B cell (primary cell): ENCODE measurements at places on chromosomes 5 and 9. TPM values are rescaled to one million over a fixed set of nuclear protein-coding genes. Genes with fewer than 3 reads are reported as not detected.

Gene VLDLR
- total RNA-seq: 0.10 TPM in 1 of 2 replicates, not detected in the other

Gene KIF4B
- total RNA-seq: not detected in 2 replicates

Gene ZNF883
- total RNA-seq: 0.54 and 0.83 TPM in 2 replicates

Gene CENPP
- 5.3 and 6.2 TPM in 2 replicates for total RNA-seq

GRCh38 chr9:96065482-96066251 lies 190.2 kb downstream of the ERCC6L2 start:
- H3K4me3 ChIP-seq: no peak overlapping the region
- H3K4me1 ChIP-seq: no peaks in the 10 kb centered on the region
- H3K27me3 ChIP-seq: peaks cover 3% of the 10 kb centered on the region
- no peak for DNase-seq
- no peaks in the 10 kb centered on the region for H3K36me3 ChIP-seq

GRCh38 chr9:136192289-136193126 lies 12.4 kb downstream of the LHX3 start:
- H3K4me3 ChIP-seq: no peak overlapping the region
- H3K27ac ChIP-seq: no peak overlapping the region
- H3K27me3 ChIP-seq: no peaks in the 10 kb centered on the region
- peaks cover 34% of the 10 kb centered on the region for H3K4me1 ChIP-seq
- DNase-seq: no peak
- no peaks in the 10 kb centered on the region for H3K36me3 ChIP-seq

DNA sequence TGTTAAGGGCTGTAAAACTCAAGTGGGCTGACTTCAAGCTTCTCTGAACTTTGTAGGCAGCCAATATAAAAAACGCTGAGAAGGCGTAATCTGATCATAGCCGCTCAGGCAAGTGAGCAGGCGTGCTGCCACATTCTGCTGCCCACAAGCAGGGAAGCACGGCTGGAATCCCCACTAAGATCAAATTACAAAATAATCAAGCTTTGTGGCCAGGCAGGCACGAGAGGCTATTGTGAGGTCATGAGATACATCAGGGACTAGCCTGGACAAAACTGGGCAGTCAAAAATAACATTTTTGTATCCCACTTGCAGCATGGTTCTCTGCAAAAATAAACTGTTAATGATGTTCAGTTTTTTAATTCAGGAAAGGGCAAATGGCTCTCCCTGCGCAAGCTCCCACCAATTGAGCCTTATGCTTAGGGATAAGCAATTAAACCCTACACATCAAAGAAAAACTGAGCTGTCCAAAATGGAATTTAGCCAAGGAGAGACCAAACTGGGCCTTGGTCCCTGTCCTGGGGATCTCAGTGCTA lies 64.0 kb downstream of the POU5F2 start:
- H3K4me3 ChIP-seq: no peak overlapping the region
- peaks cover 6% of the 10 kb centered on the region for H3K4me1 ChIP-seq
- DNase-seq: no peak
- no peak overlapping the region for H3K27ac ChIP-seq
- H3K36me3 ChIP-seq: no peaks in the 10 kb centered on the region

- no peaks in the 10 kb centered on the region for H3K36me3 ChIP-seq
- no peaks in the 10 kb centered on the region for H3K4me1 ChIP-seq
- no peak for DNase-seq
- no peak overlapping the region for H3K4me3 ChIP-seq
- H3K27ac ChIP-seq: no peak overlapping the region
Observed at GRCh38 chr5:130112246-130112645, 208.0 kb downstream of the CHSY3 start.

GRCh38 chr5:63008195-63008594 lies 429.6 kb downstream of the LRRC70 start:
- no peak overlapping the region for H3K27ac ChIP-seq
- no peak for DNase-seq

DNA sequence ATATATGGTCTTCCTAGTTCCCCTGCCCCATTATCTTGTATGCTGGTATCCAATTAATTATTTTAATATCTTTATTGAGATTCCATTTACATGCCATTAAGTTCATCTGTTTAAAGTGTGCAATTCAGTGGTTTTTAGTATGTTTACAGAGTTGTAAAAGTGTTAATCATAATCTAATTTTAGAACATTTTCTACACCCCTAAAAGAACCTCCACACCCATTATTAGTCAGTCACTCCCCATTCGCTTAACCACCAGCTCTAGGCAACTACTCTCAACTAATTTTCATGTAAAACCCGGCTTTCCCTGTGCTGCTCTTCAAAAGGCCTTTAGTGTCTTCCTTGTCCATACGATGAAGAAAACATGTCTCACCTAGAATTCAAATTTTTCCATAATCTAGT lies 20.8 kb upstream of the CAVIN4 start:
- no peak for DNase-seq
- no peaks in the 10 kb centered on the region for H3K36me3 ChIP-seq
- H3K4me3 ChIP-seq: no peak overlapping the region
- no peaks in the 10 kb centered on the region for H3K4me1 ChIP-seq
- no peak overlapping the region for H3K27ac ChIP-seq
- no peaks in the 10 kb centered on the region for H3K27me3 ChIP-seq

DNA sequence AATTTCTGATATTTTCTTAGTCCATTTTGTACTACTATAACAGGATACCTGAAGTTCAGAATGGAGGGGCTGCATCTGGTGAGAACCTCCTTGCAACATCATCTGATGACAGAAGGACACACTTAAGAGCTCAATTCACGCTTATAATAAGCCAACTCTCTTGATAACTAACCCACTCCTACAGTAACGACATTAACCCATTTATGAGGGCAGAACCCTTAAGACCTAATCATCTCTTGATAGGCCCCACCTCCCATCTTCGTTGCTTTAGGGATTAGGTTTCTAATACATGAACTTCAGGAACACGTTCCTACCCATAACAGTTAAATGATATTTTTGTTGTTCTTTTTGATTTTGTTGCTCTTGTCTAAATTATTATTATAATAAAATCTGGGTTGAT lies 69.4 kb downstream of the TNPO1 start:
- DNase-seq: no peak
- H3K27ac ChIP-seq: no peak overlapping the region
- peaks cover 85% of the 10 kb centered on the region for H3K36me3 ChIP-seq

- H3K36me3 ChIP-seq: no peaks in the 10 kb centered on the region
- DNase-seq: no peak
- no peaks in the 10 kb centered on the region for H3K4me1 ChIP-seq
- no peak overlapping the region for H3K27ac ChIP-seq
- H3K4me3 ChIP-seq: no peak overlapping the region
- no peaks in the 10 kb centered on the region for H3K27me3 ChIP-seq
Observed at GRCh38 chr9:18056269-18056992, 417.5 kb upstream of the ADAMTSL1 start.

DNA sequence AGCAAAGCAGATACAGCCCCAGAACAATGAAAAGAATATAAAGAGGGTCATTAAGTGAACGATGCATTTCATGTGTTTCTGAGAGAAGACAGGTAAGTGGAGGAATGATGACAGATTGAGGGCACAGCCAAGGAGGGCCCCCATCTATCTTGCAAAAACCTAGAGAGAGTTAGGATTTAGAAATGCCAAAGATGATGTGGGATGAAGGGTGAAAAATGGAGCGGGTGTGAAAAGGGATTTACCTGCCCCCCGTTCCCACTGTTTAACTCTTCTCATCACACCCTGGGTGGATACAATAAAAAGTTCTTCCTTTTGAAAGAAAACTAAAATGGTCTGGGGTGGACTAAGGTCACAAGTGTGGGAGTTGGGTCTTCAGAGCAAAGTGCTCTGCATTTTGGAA lies 18.5 kb upstream of the PPP2R2B start:
- no peaks in the 10 kb centered on the region for H3K36me3 ChIP-seq
- DNase-seq: no peak
- no peak overlapping the region for H3K27ac ChIP-seq

DNA sequence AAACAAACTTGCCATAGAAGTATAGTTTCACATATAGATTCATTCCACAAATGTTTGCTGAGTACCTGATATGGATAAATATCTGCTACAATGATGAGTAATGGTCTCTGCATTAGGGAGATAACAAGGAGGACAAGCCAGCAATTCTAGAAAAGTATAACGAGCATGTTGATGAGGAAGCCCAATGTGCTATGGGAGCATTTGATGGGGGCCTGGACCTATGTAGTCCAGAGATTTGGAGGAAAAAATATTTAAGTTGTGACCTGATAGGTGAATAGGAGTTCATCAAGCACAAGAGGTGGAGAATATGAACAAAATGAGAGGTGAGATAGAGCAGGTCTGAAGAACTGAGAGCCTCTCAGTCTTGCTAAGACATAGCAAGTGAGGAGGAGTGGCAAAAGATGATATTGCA lies 14.4 kb upstream of the TMEM245 start:
- DNase-seq: no peak
- H3K4me1 ChIP-seq: no peaks in the 10 kb centered on the region
- no peak overlapping the region for H3K4me3 ChIP-seq
